MCF 10A (cell line): ENCODE measurements at places on chromosomes 6 and 20. TPM values are rescaled to one million over a fixed set of nuclear protein-coding genes. Genes with fewer than 3 reads are reported as not detected.

The PKIG gene
- total RNA-seq, result 19.2 and 24.8 TPM in 2 replicates

The HSD17B8 gene
- 26.4 and 26.6 TPM in 2 replicates for total RNA-seq

The SYCP2L gene
- total RNA-seq, result not detected in 2 replicates

The PREX1 gene
- total RNA-seq, result 0.05 TPM in 1 of 2 replicates, not detected in the other

The CD93 gene
- total RNA-seq, result not detected in 2 replicates

The FKBP1C gene
- total RNA-seq, result 0.23 and 0.25 TPM in 2 replicates

The ARMC2 gene
- total RNA-seq, result 1.6 and 3.2 TPM in 2 replicates

The STXBP5 gene
- total RNA-seq, result 36.9 and 38.5 TPM in 2 replicates

The NR2E1 gene
- not detected in 2 replicates for total RNA-seq

The RUNX2 gene
- total RNA-seq, result 8.1 and 9.3 TPM in 2 replicates

The HLA-DRB1 gene
- not detected in 2 replicates for total RNA-seq

The TP53TG5 gene
- total RNA-seq, result not detected in 2 replicates

The RAET1G gene
- 8.3 and 9.9 TPM in 2 replicates for total RNA-seq

The TUBB1 gene
- not detected in 2 replicates for total RNA-seq

The MOCS3 gene
- 5.8 and 6.0 TPM in 2 replicates for total RNA-seq

The ZKSCAN3 gene
- 2.7 and 3.7 TPM in 2 replicates for total RNA-seq

The RSPH4A gene
- not detected in 2 replicates for total RNA-seq

The STK35 gene
- 18.2 and 21.3 TPM in 2 replicates for total RNA-seq

The KIF25 gene
- not detected in 2 replicates for total RNA-seq

The TCF15 gene
- not detected in 2 replicates for total RNA-seq

The EPB41L1 gene
- 6.7 and 10.1 TPM in 2 replicates for total RNA-seq

The MMP24 gene
- 0.10 TPM in 1 of 2 replicates, not detected in the other for total RNA-seq

The DLL1 gene
- total RNA-seq, result 0.96 and 1.4 TPM in 2 replicates

The TCP11 gene
- total RNA-seq, result not detected in 2 replicates

The HLA-B gene
- total RNA-seq, result 87.4 and 180 TPM in 2 replicates

The C6orf15 gene
- total RNA-seq, result not detected in 2 replicates

The MOXD1 gene
- total RNA-seq, result 0.09 TPM in 1 of 2 replicates, not detected in the other

The BMP7 gene
- total RNA-seq, result not detected in 2 replicates

The C2 gene
- total RNA-seq, result not detected in 2 replicates

The TPX2 gene
- 45.3 and 79.6 TPM in 2 replicates for total RNA-seq

The MEP1A gene
- total RNA-seq, result not detected in 2 replicates

The LRRN4 gene
- total RNA-seq, result not detected in 2 replicates

The GSTA1 gene
- not detected in 2 replicates for total RNA-seq

The SEL1L2 gene
- not detected in 2 replicates for total RNA-seq
